ENCODE measurements at places on chromosomes 3 and 15.

- DNase-seq, result no peak
Observed at GRCh38 chr3:59545374-59545773, 495.5 kb upstream of the CFAP20DC start.

- DNase-seq, result no peak
Observed at GRCh38 chr3:188092648-188093047, 61.3 kb upstream of the LPP start.

GRCh38 chr3:113685124-113685523, 11.3 kb downstream of the USF3 start:
- no peak for DNase-seq

- no peak for DNase-seq
Observed at GRCh38 chr3:197076415-197076814, 46.8 kb upstream of the MELTF start.

- no peak for DNase-seq
Observed at GRCh38 chr3:157166561-157166960, 6.6 kb upstream of the CCNL1 start.

Measured in Right ventricle myocardium inferior (tissue), 1 donor.